ENCODE measurements at places on chromosomes 12 and 14. TPM values are rescaled to one million over a fixed set of nuclear protein-coding genes. Genes with fewer than 3 reads are reported as not detected.
A peak's percentile ranks its signal among the peaks of the same experiment; 100 is the strongest.

The IL31 gene
- not detected for total RNA-seq

The KRT77 gene
- not detected for total RNA-seq

GRCh38 chr14:95494456-95494855 lies 22.0 kb downstream of the SYNE3 start:
- no peak overlapping the region for H3K27ac ChIP-seq
- H3K4me1 ChIP-seq, result peaks cover 48% of the 10 kb centered on the region
- H3K4me3 ChIP-seq, result no peak overlapping the region

DNA sequence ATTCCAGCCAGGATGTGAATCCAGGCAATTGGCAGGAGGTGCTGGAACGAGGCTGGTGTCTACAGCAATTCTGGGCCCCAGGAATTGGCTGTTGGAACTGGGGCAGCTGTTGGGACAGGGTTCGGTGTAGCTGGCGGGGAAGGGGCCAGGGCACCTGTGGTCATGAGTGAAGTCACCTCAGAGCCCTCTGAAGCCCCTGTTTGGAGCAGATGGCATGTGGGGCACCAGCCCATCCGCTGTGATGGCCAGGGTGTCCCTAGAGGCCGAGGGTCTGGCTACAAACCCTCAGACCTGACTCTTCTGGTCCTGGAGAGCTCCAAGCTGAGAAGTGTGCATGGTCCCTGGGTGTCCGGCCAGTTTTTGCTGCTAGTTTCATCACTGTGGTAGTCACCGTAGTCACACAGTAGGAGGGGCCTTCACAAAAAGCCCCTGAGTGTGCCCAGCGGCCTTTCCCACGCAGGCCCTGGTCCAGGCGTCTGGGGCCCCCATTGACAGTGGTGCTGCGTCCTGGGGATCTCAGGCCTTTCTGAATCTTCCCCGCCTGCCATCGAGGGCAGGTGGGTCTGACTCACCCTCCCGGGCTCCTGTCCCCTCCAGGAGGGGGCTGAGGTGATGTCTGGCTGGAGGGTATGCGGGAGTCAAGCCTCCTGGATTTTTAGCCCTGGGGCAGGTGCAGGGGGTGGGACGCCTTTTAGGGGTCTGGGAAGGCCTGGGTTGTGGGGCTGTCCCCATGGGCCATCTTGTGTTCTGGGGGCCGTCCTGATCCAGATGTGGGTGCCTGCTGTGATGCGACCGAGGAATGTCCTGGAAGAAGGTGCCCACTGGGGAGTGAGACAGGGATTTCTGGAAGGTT lies 368.0 kb downstream of the TMEM121 start:
- no peak overlapping the region for H3K27ac ChIP-seq
- no peaks in the 10 kb centered on the region for H3K36me3 ChIP-seq
- H3K4me1 ChIP-seq, result no peaks in the 10 kb centered on the region
- peak; percentile 42 for DNase-seq
- no peak overlapping the region for H3K4me3 ChIP-seq

GRCh38 chr14:99754141-99755067 lies 38.8 kb upstream of the EML1 start:
- H3K4me1 ChIP-seq, result no peaks in the 10 kb centered on the region
- no peaks in the 10 kb centered on the region for H3K27me3 ChIP-seq
- peak; percentile 74 for DNase-seq
- peak overlapping the region; percentile 84 for H3K27ac ChIP-seq
- no peaks in the 10 kb centered on the region for H3K36me3 ChIP-seq

GRCh38 chr12:28640519-28640918 lies 450.3 kb downstream of the CCDC91 start:
- H3K4me3 ChIP-seq, result no peak overlapping the region
- DNase-seq, result no peak
- no peaks in the 10 kb centered on the region for H3K27me3 ChIP-seq
- no peaks in the 10 kb centered on the region for H3K4me1 ChIP-seq
- no peak overlapping the region for H3K27ac ChIP-seq
- no peaks in the 10 kb centered on the region for H3K36me3 ChIP-seq

GRCh38 chr12:62722971-62723680 lies 211.8 kb downstream of the PPM1H start:
- no peaks in the 10 kb centered on the region for H3K27me3 ChIP-seq
- no peak overlapping the region for H3K4me3 ChIP-seq
- peaks cover 8% of the 10 kb centered on the region for H3K4me1 ChIP-seq
- DNase-seq, result no peak

GRCh38 chr12:62846491-62846890 lies 88.5 kb downstream of the PPM1H start:
- H3K4me1 ChIP-seq, result no peaks in the 10 kb centered on the region
- DNase-seq, result no peak
- no peak overlapping the region for H3K27ac ChIP-seq
- H3K36me3 ChIP-seq, result no peaks in the 10 kb centered on the region
- H3K27me3 ChIP-seq, result no peaks in the 10 kb centered on the region

DNA sequence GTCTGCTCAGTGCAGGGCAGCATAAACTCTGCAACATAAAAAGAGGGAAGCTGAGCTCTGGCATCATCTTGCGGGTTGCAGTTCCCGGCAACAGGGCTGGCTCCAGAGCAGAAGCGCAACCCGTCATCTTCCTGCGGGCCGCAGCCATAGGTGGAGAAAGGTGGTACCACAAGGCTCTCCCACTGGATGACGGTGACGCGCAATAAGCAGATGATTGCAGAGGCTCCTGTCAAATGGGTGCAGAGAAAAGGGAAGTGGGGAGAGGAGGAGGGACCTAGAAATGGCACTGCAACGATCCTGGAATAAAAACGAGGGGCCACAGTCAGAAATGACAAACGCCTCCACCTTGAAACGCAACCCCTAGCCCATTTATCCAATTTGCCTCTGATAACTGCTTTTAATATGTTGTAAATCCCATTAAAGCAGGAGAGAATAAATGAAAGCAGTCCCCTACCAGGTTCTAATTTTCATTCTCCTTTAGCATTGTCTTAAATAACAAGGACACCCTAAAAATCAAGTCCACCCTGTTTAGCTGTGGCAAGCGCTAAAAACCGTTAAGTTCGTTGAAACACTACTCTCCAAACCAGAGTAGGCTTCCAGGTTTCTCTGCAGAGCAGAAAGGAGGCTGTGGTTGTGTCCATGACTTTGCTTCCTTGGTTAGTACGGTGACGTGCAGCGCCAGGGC lies 30.9 kb upstream of the TUBA1C start:
- peak overlapping the region; percentile 59 for H3K4me3 ChIP-seq
- peak; percentile 79 for DNase-seq
- no peaks in the 10 kb centered on the region for H3K27me3 ChIP-seq
- peak overlapping the region; percentile 85 for H3K27ac ChIP-seq
- no peaks in the 10 kb centered on the region for H3K36me3 ChIP-seq

DNA sequence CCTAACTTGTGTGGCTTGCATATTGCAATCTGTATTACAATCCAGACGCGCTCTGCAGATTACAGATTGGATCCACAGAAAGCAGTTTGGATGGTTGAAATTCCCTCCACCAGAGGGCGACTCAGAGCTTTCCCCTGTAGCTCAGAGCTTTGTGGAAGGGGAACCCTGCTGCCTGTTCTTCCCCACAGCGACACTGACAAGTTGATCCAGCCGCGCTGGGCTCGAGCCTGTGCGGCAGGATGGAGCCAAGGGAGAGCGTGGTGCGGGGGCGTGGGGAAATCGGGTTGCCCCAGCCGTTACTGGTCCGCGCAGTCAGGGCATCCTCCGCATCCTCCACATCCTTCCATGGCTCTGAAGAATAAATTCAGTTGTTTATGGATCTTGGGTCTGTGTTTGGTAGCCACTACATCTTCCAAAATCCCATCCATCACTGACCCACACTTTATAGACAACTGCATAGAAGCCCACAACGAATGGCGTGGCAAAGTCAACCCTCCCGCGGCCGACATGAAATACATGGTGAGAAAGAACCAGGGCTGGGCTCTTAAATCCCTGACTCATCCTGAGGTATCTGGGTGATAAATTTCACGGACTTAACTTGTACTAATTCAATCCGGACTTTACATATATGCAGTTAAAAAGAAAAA lies at the start of gene GLIPR1L1:
Gene GLIPR1L1, plus strand, starts transcription at position 287 of the 647 bp plus-strand sequence. Its CDS starts 59 bp downstream, at position 346.
- H3K36me3 ChIP-seq, result no peaks in the 10 kb centered on the region
- H3K27ac ChIP-seq, result peak within 1 kb of the TSS; percentile 5
- peak; percentile 93 for DNase-seq
- H3K4me1 ChIP-seq, result peaks cover 13% of the 10 kb centered on the region
